ENCODE measurements at places on chromosomes 7 and 10.

GRCh38 chr10:126647116-126647515 lies 23.4 kb downstream of the C10orf90 start:
- no peak for DNase-seq

GRCh38 chr10:71840177-71840957 lies 10.7 kb downstream of the PSAP start:
- DNase-seq = peak; percentile 81

DNA sequence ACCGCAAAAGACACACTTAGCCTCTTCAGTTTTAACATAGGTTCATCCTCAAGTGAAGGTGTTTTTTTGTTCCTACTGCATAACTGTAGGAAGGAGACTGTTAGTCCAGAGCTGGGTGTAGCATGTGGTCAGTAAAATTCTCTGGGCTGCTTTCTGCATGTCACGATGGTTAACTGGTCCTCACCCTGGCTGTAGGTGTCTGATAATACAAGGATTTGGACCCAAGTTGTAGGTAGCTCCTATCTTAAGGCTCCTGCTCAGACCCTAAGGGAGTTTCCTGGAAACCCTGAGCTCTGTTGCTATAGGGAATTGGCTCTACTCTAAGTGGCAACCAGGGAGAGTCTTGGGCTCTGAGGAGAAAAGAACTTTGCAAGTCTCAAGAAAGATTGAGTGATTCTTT lies 112.9 kb downstream of the SAMD9 start:
- DNase-seq = no peak

DNA sequence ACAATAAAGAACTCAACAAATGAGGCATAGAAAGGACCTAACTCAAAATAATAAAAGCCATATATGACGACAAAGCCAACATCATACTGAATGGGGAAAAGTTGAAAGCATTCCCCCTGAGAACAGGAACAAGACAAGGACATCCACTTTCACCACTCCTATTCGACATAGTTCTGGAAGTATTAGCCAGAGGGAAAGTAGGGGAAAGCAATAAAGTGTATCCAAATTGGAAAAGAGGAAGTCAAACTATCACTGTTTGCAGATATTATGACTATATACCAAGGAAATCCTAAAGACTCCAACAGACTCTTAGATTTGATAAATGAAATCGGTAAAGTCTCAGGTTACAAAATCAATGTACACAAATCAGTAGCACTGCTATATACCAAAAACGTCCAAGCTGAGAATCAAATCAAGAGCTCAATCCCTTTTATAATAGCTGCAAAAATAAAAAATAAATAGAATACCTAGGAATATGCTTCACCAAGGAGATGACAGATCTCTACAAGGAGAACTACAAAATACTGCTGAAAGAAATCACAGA lies 4.8 kb downstream of the ANXA7 start:
- no peak for DNase-seq

DNA sequence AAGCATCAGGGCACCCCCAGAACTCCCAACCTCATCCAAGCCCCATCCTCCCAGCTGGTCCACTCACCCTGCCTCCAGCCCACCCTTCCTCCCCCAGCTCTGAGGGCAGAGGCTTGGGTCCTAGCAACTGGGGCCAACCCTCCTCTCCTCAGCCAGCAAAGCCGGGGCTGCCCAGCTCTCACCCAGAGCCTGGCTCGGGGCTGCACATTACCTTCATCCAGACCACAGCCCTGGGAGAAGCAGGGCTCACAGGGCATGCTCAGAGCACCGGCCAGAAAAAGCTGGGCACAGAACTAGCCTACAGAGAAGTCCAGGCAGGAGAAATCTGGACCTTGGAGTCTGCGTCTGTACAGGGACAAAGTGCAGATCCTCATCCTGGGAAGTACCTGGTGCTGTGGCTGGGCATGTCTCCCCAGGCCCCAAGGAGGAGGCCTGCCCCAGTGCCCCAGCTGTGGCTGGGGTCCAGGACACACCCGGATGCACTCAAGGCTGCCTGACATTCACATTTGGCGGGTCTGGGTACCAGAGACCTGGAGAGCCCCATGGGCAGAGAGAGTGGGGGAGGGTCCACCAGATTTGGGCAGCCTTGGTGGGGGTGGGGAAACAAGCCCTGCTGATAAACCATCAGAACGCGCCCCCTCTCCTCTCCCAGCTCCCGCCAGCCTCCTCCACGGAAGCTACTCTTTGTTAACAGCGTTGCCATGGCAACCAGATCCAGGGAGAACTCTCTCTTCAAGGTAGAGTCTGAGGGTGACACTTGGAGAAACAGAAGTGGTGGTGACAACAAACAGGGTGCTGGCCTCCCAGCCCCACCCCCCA lies 5.1 kb downstream of the RASGEF1A start:
- peak; percentile 36 for DNase-seq

GRCh38 chr7:63024446-63024845 lies 974.2 kb upstream of the ZNF722 start:
- DNase-seq = no peak

DNA sequence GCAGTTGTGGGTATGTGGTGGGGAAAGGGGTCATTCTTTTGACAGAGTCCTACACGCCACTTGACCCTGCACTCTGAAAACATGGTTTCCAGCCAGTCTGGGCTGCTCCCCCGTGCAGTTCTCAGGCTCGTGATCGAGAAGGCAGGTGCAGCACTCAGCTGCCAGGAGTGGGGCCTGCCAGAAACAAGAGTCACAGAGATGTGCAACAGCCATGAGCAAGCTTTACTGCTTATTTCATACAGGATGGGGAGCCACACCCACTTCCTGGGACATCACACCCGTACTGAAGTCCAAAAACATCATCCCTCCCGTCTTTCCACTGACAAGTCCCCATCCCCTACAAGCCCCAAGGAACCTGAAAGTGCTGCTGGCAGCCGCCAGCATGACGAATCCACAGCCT lies 9.3 kb downstream of the ATG9B start:
- DNase-seq = no peak

DNA sequence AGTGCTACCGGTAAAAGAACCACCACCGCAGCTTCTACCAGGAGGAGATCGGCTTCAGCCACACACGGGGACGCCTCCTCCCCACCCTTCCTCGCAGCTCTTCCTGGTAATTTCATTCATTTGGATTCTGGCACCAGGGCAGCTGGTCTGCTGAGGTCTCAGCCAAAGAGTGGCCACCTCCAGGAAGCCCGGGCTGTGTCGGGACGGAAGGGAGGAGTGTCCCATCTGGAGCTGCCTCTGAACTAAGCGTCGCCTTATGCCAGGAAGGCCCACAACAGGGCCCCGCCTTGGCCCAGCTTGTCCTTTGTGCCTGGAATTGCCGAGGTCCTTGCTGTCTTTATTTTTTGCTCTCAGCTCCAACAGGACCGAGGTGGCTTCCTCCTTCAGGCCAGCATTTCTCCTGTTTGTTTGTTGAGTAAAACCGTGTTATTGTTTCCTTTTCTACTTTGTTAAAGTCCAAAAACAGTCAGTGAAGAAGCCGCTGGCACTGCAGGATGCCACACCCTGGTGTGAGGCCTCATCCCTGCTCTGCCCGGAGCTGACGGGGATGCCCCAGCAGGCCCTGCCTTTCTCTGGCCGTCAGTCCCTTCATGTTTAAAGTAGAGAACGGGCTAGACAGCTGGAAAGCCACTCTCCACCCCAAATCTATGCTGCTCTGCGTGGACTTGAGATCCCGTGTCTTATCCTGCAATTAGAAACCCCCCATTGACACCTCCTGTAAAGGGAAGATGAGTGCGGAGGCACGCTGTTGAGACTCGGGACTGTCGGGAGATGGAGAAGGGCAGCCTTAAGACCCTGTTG lies 24.5 kb upstream of the TTYH3 start:
- no peak for DNase-seq

DNA sequence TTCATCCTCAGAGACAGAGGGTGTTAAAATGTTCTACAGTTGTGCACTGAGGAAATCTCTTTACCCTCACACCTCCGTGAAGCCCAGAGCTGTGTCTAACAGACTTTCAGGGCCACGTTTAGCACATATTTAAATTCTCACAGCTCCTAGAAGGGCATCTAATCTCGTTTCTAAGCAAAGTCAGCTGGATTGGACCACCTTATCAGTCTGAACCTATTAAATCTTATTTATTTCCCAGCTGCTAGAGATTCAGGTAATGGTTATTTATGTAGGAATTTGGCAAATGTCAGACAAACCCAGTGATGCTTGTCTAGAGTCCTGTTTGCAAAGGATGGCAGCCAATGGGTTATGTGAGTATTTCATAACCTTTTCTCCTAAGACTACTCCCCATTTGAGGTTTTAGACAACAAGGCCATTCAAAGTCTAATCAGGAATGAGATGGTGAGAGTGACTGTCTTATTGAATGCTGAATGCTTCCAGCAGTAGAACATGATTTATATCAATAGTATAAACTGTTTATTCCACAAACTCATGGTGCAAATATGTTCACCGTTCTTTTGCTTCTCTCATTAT lies 54.8 kb upstream of the EXOC4 start:
- no peak for DNase-seq

- DNase-seq = no peak
Measured at GRCh38 chr10:35781643-35782035, 139.5 kb upstream of the FZD8 start.
